Pancreas (tissue), 10 donors: ENCODE measurements at places on chromosomes 11 and 22. TPM values are rescaled to one million over a fixed set of nuclear protein-coding genes. Genes with fewer than 3 reads are reported as not detected.

GRCh38 chr11:80841675-80842074, 1400.8 kb upstream of the TENM4 start:
- H3K4me1 ChIP-seq = no peaks in the 10 kb centered on the region
- H3K4me3 ChIP-seq = no peak overlapping the region
- H3K27ac ChIP-seq = no peak overlapping the region
- no peak for DNase-seq
- no peaks in the 10 kb centered on the region for H3K27me3 ChIP-seq

DNA sequence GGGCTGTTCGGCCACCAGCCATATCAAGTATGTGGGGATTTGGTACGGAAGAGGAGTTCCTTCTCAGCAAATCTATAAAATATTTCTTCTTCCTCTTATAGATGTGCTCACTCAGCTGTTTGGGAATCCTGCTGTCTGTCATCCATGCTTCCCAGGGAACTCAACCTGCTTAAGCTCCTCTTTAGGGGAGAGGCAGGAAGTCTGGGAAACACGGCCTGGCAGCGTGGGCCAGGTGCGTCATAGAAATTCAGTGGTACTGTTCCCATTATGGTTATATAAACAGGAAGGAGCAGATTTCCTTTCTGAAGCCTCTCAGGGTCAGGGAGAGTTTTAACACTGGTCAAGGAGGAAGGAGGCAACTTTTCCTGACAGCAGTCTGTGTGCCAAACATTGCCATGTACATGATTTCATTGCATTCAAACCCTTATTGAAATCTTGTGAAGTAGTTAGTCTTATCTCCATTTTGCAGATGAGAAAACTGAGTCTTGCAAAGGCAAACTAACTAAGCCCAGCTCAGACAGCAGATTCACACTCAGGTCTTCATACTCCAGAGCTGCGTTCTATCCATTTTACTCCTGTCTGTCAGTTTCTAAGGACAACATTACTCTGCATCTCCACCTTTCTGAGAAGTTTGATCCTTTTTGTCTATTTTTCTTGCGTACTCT, 35.4 kb upstream of the AMOTL1 start:
- no peak overlapping the region for H3K27ac ChIP-seq
- no peak overlapping the region for H3K4me3 ChIP-seq
- H3K36me3 ChIP-seq = no peaks in the 10 kb centered on the region
- DNase-seq = no peak
- no peaks in the 10 kb centered on the region for H3K27me3 ChIP-seq

OR10A4 gene
- not detected for polyA plus RNA-seq

GRCh38 chr11:10758957-10759356, 7.9 kb downstream of the CTR9 start:
- no peak overlapping the region for H3K27ac ChIP-seq
- no peaks in the 10 kb centered on the region for H3K36me3 ChIP-seq
- no peak for DNase-seq
- no peaks in the 10 kb centered on the region for H3K27me3 ChIP-seq
- no peak overlapping the region for H3K4me3 ChIP-seq
- no peaks in the 10 kb centered on the region for H3K4me1 ChIP-seq

- H3K36me3 ChIP-seq = no peaks in the 10 kb centered on the region
- H3K4me3 ChIP-seq = no peak overlapping the region
- DNase-seq = no peak
Measured at GRCh38 chr11:64888729-64889511, 10.5 kb upstream of the EHD1 start.

TRIM6 gene
- 1.7 TPM for polyA plus RNA-seq

DNA sequence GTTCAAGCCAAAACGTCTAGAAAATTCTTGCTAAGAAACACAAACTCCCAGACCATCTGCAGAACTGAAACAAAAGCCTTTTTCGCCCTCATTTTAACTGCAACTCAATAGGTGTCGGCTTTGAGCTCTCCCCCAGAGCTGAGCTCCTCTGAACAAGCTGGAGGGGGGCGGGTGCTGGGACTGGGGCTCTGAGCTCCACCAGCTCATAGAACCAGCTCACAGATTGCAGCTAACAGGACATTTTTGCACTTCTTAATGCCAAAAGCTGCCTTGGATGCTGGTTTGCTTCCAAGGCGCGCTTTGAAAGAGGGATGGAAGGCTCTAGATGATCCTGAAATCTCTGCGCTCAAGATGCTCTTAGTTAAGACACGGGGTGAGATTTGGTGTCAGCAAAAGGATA, 6.0 kb upstream of the YWHAH start:
- DNase-seq = no peak
- H3K27ac ChIP-seq = no peak overlapping the region
- H3K36me3 ChIP-seq = no peaks in the 10 kb centered on the region
- H3K4me1 ChIP-seq = no peaks in the 10 kb centered on the region
- H3K4me3 ChIP-seq = no peak overlapping the region

GRCh38 chr11:12276356-12276755, 101.0 kb upstream of the PARVA start:
- no peaks in the 10 kb centered on the region for H3K4me1 ChIP-seq
- H3K4me3 ChIP-seq = no peak overlapping the region
- DNase-seq = no peak
- no peak overlapping the region for H3K27ac ChIP-seq
- H3K27me3 ChIP-seq = no peaks in the 10 kb centered on the region

GRCh38 chr11:95505927-95506426, 275.0 kb upstream of the SESN3 start:
- no peaks in the 10 kb centered on the region for H3K27me3 ChIP-seq
- no peaks in the 10 kb centered on the region for H3K36me3 ChIP-seq
- no peak overlapping the region for H3K4me3 ChIP-seq
- H3K4me1 ChIP-seq = no peaks in the 10 kb centered on the region
- DNase-seq = no peak

DNA sequence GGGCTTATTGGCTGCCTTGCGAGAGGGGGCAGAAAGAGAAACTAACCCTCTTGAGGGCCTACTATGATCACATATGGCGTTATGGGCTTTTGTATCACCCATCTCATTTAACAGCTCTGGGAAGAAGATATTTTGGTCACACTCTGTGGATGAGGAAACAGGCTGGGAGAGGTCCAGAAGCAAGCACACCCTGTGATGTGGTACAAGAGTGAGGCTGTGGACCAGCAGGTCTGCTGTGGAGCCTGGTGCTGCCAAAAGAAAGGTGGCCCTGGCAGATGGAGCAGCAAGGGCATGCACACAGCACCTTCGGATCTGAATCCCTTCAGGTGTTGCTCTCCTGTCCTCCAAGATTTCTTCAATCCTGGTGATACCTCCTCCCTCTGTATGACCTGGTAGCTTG, 64.1 kb downstream of the KCNC1 start:
- no peak overlapping the region for H3K4me3 ChIP-seq
- H3K27me3 ChIP-seq = no peaks in the 10 kb centered on the region
- H3K4me1 ChIP-seq = no peaks in the 10 kb centered on the region
- DNase-seq = no peak
- no peaks in the 10 kb centered on the region for H3K36me3 ChIP-seq

GRCh38 chr11:88531831-88532230, 194.3 kb upstream of the CTSC start:
- H3K36me3 ChIP-seq = no peaks in the 10 kb centered on the region
- no peak for DNase-seq
- no peak overlapping the region for H3K27ac ChIP-seq
- H3K27me3 ChIP-seq = no peaks in the 10 kb centered on the region
- H3K4me1 ChIP-seq = no peaks in the 10 kb centered on the region

DNA sequence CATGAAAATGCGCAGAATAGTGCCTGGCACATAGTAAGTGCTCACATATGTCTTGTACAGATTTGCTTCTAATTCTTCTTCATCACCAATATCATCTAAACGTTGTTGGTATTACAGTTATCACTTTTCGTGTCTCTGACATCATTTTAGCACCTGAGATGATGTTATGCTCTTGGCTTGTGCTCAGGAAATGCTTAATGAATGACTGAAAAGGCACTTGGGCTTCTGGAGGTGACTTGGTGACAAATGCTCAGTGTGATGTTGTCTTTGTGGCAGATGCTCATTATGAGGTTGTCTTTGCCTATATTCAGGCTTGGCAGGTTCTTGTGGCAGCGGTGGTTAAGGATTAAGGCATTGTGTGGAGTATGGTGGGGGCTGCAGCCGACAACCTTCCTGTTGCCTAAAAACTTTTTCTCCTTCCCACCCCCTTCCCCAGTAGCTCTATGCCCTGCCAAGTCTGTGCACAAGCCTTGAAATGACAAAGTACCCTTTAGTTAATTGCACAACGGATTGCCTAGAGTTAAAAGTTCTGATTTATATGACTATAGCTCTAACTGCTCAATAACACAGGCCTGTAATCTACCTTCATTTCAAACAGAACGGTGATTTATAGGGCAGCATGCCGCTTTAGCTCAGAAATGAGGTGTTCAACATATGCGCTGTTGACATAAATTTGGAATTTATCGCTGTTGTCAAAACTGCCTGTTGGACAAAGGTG, 82.5 kb downstream of the ZBTB16 start:
- H3K4me3 ChIP-seq = no peak overlapping the region
- H3K36me3 ChIP-seq = no peaks in the 10 kb centered on the region
- H3K27ac ChIP-seq = no peak overlapping the region
- no peaks in the 10 kb centered on the region for H3K27me3 ChIP-seq
- H3K4me1 ChIP-seq = peaks cover 13% of the 10 kb centered on the region

DNA sequence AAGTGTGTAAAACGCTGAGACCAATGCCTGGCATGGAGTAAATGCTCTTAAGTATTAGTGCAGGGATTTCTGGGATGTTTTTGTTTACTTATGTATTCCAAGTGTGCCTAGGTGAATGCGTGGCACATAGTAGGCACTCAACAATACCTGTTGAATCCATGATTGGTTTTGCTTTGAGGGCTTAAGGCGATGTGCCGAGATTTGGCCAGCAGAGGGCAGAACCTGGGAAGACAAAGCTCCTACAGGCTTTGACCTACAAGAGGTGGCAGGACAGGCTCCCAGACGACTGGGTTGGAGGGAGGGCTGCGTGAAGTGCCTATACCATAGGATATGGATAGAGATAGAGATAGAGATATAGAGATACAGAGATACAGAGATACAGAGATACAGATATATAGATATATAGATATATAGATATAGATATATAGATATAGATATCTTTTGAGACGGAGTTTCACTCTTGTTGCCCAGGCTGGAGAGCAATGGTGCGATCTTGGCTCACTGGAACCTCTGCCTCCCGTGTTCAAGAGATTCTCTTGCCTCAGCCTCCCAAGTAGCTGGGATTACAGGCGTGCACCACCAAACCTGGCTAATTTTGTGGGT, 13.9 kb downstream of the KCNE3 start:
- no peaks in the 10 kb centered on the region for H3K4me1 ChIP-seq
- no peaks in the 10 kb centered on the region for H3K36me3 ChIP-seq
- H3K4me3 ChIP-seq = no peak overlapping the region

KBTBD4 gene
- 13.0 TPM for polyA plus RNA-seq

- H3K36me3 ChIP-seq = no peaks in the 10 kb centered on the region
- peak overlapping the region; percentile 49 for H3K27ac ChIP-seq
- peak; percentile 57 for DNase-seq
- H3K4me1 ChIP-seq = peaks cover 11% of the 10 kb centered on the region
- no peaks in the 10 kb centered on the region for H3K27me3 ChIP-seq
Measured at GRCh38 chr11:64619811-64620380, 28.9 kb downstream of the SLC22A12 start.

DNA sequence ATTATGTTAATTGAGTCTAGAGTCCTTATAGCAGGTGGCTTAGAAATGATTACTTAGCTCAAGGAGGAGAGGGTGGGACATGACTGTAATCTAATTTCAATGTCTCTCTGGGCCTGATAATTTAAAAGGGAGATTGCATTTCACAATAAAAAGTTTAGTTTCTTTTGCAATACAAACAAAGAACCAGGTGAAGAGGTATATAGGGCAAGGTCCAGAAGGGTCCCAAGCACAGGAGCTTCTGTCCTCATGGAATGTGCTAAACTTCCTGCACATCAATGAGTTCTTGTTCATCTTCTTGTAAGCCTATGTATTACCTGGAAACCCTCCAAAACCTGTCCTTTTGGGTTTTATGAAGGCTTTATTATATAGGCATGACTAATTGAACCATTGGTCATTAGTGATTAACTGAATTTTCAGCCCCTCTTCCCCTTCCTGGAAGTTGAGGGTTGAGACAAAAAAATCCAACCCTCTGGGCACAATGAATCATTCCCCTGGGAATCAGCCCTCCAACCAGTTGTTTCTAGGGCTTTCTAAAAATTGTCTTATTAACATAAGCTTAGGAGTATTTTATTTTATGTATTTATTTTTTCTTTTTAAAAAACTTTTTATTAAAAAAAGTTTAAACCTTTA, 37.6 kb downstream of the MS4A2 start:
- H3K36me3 ChIP-seq = no peaks in the 10 kb centered on the region
- H3K4me3 ChIP-seq = no peak overlapping the region
- no peaks in the 10 kb centered on the region for H3K27me3 ChIP-seq
- H3K27ac ChIP-seq = no peak overlapping the region

GRCh38 chr11:76155500-76156227, 50.6 kb downstream of the WNT11 start:
- H3K4me1 ChIP-seq = peaks cover 8% of the 10 kb centered on the region
- no peaks in the 10 kb centered on the region for H3K36me3 ChIP-seq
- no peak for DNase-seq
- no peaks in the 10 kb centered on the region for H3K27me3 ChIP-seq

- H3K36me3 ChIP-seq = no peaks in the 10 kb centered on the region
- H3K4me1 ChIP-seq = peaks cover 40% of the 10 kb centered on the region
- DNase-seq = no peak
- no peak overlapping the region for H3K4me3 ChIP-seq
- no peaks in the 10 kb centered on the region for H3K27me3 ChIP-seq
Measured at GRCh38 chr11:74620531-74620930, 28.1 kb downstream of the POLD3 start.

GRCh38 chr22:45425101-45425500, 11.6 kb downstream of the RIBC2 start:
- no peak overlapping the region for H3K27ac ChIP-seq
- H3K36me3 ChIP-seq = no peaks in the 10 kb centered on the region
- H3K4me1 ChIP-seq = no peaks in the 10 kb centered on the region
- H3K27me3 ChIP-seq = no peaks in the 10 kb centered on the region
- no peak overlapping the region for H3K4me3 ChIP-seq

SPTBN2 gene
- polyA plus RNA-seq = 17.8 TPM

GRCh38 chr22:50730941-50731661, 6.9 kb upstream of the ACR start:
- H3K4me3 ChIP-seq = no peak overlapping the region
- H3K4me1 ChIP-seq = no peaks in the 10 kb centered on the region
- no peak overlapping the region for H3K27ac ChIP-seq
- no peaks in the 10 kb centered on the region for H3K36me3 ChIP-seq
- DNase-seq = peak; percentile 2

SSTR3 gene
- polyA plus RNA-seq = 3.3 TPM

GRCh38 chr11:134683860-134684259, 271.8 kb upstream of the B3GAT1 start:
- no peaks in the 10 kb centered on the region for H3K4me1 ChIP-seq
- DNase-seq = no peak
- no peak overlapping the region for H3K27ac ChIP-seq
- no peaks in the 10 kb centered on the region for H3K36me3 ChIP-seq

DNA sequence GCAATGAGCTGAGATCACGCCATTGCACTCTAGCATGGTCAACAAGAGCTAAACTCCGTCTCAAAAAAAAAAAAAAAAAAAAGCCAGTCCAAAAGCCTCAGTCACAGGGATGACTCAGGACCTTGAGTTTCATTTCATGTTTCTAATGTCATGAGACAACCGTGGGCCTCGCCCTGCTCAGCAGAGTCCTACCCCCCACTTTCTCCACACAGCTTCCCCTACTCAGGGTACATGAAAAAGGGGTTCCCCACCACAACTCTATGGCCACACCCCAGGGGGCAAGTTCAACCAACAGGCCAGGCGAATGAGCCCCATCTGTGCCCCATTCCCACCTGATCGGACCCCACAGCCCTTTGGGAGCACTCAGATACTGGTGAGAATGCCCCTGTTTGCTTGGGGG, 24.3 kb upstream of the ADA2 start:
- H3K27me3 ChIP-seq = no peaks in the 10 kb centered on the region
- no peak for DNase-seq
- H3K36me3 ChIP-seq = no peaks in the 10 kb centered on the region
- no peak overlapping the region for H3K4me3 ChIP-seq
- no peak overlapping the region for H3K27ac ChIP-seq
